ENCODE measurements at places on chromosomes 11 and 22.

DNA sequence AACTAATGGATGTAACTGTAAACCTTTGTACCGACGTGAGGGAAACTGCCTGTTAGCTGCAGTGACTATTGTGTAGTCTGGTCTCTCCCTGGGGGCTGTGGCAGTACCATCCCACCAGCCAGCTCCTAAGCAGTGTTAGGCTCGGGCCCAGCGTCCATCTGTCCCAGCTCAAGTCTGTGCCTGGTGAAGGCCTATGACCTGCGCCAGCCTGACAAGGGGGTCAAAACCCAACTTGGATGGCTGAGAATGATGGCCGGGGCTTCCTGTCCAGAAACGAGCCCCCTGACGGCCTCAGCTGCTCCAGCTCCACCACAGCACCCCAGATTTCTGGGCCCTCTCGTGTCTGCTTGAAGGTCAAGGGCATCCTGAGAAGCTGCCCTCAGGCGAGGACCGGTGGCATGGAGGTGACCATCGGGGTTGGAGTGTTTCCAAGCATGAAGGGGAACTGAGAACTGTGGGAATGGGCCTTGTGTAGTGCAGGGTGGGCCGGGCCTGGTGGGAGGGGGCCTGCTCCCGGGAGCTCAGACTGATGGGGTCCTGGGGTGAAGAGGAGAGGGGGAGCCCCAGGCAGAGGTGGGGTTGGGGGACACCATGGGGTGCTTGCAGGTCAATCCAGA is 14.3 kb upstream of the SPI1 start:
- DNase-seq, result no peak

- DNase-seq, result no peak
Measured at GRCh38 chr22:21074102-21074715, 28.5 kb downstream of the LRRC74B start.

GRCh38 chr11:2728663-2729332 is 29.0 kb upstream of the KCNQ1OT1 start:
- no peak for DNase-seq

GRCh38 chr11:12251666-12252560 is 125.5 kb upstream of the PARVA start:
- DNase-seq, result no peak

- no peak for DNase-seq
Measured at GRCh38 chr11:85948884-85949283, 93.7 kb downstream of the CCDC83 start.

- no peak for DNase-seq
Measured at GRCh38 chr11:20021771-20022362, 138.4 kb downstream of the DBX1 start.

DNA sequence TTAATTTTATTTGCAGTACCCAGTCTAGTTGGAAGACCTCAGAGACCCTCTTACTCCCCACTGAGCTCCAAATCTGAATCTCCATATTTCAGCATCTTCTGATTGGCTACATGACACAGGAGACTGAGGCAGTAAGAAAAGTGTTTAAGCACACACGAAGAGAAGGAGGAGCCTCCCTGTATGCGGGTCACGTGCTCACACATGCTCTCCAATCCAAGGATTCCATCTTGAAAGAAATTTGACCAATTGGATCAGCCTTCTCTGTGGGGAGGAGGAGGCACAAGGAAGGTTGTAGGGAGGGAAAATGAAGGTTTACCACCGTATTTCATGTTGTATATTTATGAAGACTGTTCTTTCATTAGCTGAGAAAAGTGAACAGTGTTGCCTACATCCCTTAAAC is 1.2 kb downstream of the OR6T1 start:
- DNase-seq, result no peak

- no peak for DNase-seq
Measured at GRCh38 chr11:66262191-66262590, 6.2 kb upstream of the RAB1B start.

GRCh38 chr11:66479394-66480116 is 679 bp upstream of the DPP3 start:
- no peak for DNase-seq

- DNase-seq, result peak; percentile 41
Measured at GRCh38 chr22:26398741-26399153, 30.3 kb upstream of the ASPHD2 start.

- DNase-seq, result no peak
Measured at GRCh38 chr11:102800767-102801166, 2.8 kb upstream of the MMP1 start.

- no peak for DNase-seq
Measured at GRCh38 chr22:49331223-49331815, 496.4 kb downstream of the BRD1 start.

GRCh38 chr11:10937385-10937771 is 79.5 kb upstream of the ZBED5 start:
- no peak for DNase-seq

- no peak for DNase-seq
Measured at GRCh38 chr22:23037429-23038333, 32.6 kb upstream of the GNAZ start.

GRCh38 chr11:913043-913442 is 2.4 kb upstream of the CHID1 start:
- no peak for DNase-seq

DNA sequence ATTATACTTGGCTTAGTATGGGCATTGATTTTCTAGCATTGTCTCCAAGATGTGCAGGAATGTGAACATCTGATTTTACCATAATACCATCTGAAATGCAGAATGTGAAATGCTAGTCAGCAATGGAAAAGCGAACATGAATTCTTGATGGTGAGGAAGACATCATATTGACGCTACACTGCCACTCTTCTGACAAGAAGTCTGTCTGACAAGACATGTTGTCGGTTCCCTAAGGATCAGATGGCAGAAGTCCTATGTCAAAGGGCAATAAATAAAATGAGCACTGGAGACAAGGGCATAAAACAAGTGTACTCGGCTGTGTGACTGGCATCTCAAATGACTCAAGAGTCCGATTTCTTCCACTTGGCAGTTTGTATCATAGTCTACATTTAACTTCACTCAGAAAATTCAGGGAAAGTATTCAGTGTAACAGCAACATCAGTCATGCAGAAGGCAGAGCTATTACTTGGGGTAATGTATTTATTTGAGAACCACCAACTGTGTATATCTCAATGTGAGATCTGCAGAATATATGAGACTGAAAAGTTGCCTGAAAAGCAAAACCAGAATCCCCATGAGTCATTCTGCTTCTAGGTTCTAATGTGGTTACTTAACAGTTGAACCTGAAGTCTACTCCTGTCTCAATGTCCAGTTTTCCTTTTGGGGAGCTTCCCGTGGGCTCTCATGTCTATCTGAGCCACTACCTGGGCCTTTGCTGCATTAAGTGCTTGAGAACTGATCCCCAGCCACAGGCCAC is 51.5 kb downstream of the SLC17A6 start:
- DNase-seq, result no peak

GRCh38 chr11:71198141-71198822 is 54.1 kb downstream of the SHANK2 start:
- no peak for DNase-seq

DNA sequence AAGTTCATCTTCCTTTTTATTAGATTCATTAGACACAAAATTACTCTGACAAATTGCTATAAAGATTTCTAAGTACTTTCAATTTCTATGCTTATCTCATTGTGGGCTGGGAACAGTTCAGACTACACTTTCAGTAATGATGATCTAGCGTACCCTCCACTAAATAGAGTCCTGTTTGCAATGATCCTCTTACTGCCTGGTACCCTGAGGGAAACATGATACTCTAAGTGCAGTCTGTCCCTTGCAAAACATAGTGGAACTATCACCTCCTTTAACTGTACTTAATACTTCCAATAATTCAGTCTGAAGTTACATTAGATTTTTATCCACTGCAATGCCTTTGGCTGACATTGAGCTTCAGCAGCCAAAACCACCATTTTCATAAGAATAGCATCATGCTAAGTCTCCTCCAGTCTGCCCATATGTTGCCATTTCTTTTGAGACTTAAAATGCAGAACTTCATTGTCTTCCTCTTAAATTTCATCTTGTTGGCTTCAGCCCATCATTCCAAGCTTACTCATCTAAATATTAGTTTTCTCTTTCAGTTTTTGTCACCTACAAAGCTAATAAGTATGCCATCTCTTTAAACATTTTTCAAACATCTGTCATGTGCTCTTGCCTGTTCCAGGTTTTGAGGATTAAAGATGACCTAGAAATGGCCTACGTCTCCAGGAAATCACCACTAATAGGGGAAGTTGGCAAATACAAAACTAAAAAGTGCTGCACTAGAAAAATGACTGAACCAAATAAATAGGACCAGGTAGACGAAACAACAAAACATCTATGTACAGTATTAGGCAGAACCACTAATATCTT is 55.5 kb downstream of the PAK1 start:
- DNase-seq, result no peak
